Thyroid gland (tissue), 4 donors: ENCODE measurements at places on chromosomes 2 and 18. TPM values are rescaled to one million over a fixed set of nuclear protein-coding genes. Genes with fewer than 3 reads are reported as not detected.

The RIF1 gene
- 41.9 TPM for total RNA-seq

- H3K4me1 ChIP-seq = peaks cover 21% of the 10 kb centered on the region
- peak overlapping the region; percentile 100 for H3K4me3 ChIP-seq
Observed at GRCh38 chr18:11851806-11852337, 659 bp downstream of the CHMP1B start.

GRCh38 chr18:12768625-12769024, 65.8 kb downstream of the PSMG2 start:
- DNase-seq = no peak
- H3K36me3 ChIP-seq = no peaks in the 10 kb centered on the region
- H3K27me3 ChIP-seq = no peaks in the 10 kb centered on the region
- H3K4me1 ChIP-seq = no peaks in the 10 kb centered on the region

DNA sequence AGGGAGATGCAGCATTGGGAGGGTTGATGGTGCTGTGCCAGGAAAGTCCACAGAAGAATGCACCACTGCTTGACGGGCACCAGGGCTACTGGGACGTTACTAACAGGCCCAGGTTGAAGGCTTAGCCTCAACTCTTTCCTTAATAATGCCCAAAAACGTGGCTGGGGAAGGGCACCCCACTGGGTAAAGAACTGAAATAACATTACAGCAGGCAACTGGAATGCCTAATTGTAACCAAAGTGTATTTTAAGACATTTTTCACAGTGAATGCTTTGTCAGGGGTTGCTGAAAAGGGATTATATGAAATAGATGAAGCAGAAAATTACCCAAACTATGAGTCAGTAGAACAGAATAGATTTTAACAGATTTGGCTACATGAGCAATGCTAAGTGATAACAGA, 191.3 kb downstream of the CMPK2 start:
- H3K27me3 ChIP-seq = no peaks in the 10 kb centered on the region
- DNase-seq = no peak
- H3K36me3 ChIP-seq = no peaks in the 10 kb centered on the region
- no peak overlapping the region for H3K27ac ChIP-seq

GRCh38 chr2:173997269-173997668, 32.1 kb upstream of the SP3 start:
- H3K4me1 ChIP-seq = peaks cover 26% of the 10 kb centered on the region
- no peaks in the 10 kb centered on the region for H3K36me3 ChIP-seq
- H3K4me3 ChIP-seq = no peak overlapping the region
- DNase-seq = peak; percentile 93

- no peaks in the 10 kb centered on the region for H3K36me3 ChIP-seq
- peaks cover 5% of the 10 kb centered on the region for H3K4me1 ChIP-seq
- H3K27ac ChIP-seq = no peak overlapping the region
- H3K4me3 ChIP-seq = no peak overlapping the region
- H3K27me3 ChIP-seq = no peaks in the 10 kb centered on the region
Observed at GRCh38 chr2:232871835-232872736, 2.0 kb downstream of the SNORC start.

GRCh38 chr2:233064530-233065199, 4.5 kb downstream of the INPP5D start:
- no peaks in the 10 kb centered on the region for H3K36me3 ChIP-seq
- H3K27me3 ChIP-seq = no peaks in the 10 kb centered on the region
- no peaks in the 10 kb centered on the region for H3K4me1 ChIP-seq
- DNase-seq = no peak
- H3K4me3 ChIP-seq = no peak overlapping the region

The SLC23A3 gene
- 3.9 TPM for total RNA-seq

DNA sequence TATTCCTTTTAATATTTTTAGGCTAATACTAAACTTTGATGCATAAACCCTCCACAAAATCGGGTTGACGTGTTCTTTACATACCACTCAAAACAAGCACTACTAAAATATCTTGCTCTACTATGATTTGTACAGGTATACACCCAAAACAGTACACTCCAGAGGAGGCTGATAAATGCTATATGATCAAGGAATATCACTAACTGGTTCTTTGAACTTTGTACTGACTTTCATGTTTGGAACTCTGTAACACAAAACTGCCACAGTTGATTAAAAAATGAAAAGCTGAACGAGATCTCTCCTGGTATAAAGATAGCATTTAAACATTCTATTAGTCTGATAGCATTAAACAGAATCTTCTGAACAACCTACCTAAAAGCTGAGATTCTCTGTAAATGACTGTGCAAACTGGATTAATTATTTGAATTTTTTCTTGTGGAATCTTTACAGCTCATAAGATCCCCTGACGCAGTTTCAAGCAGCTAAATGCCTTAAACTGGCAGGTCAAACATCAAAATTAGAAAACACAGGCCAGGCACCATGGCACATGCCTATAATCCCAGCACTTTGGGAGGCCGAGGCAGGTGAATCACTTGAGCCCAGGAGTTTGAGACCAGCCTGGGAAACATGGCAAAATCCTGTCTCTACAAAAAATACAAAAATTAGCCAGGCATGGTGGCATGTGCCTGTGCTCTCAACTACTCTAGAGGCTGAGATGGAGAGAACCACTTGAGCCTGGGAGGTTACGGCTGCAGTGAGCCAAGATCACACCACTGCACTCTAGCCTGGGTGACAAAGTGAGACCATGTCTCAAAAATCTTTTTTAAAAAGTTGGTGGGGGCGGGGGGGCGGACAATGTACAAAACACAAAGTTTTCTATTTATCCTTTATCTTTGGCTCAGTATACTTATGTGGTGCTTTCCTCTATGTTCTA, 150.6 kb downstream of the EXOC6B start:
- peak; percentile 76 for DNase-seq
- H3K36me3 ChIP-seq = no peaks in the 10 kb centered on the region
- H3K4me3 ChIP-seq = no peak overlapping the region
- peak overlapping the region; percentile 68 for H3K27ac ChIP-seq
- peaks cover 26% of the 10 kb centered on the region for H3K4me1 ChIP-seq
- no peaks in the 10 kb centered on the region for H3K27me3 ChIP-seq

The MOGAT1 gene
- not detected for total RNA-seq

DNA sequence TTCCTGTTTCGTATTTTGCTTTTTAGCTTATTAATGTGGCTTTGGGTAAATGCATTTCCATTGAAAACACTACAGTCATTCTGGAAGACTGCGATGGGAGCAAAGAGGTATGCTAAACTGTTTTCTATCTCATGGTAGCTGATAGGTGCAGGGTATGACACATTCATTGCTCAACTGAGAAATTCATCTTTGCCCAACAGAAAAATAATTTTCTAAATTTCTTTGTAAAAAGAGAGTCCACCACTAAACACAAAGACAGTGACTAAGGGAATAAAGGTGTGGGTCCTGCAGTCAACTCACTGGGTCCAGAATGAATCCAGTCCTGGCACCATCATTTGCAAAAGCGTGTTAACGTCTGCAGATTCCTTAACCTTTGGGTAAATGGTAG, 19.9 kb downstream of the ERMN start:
- H3K27me3 ChIP-seq = no peaks in the 10 kb centered on the region
- no peaks in the 10 kb centered on the region for H3K36me3 ChIP-seq
- no peak for DNase-seq

- no peak overlapping the region for H3K4me3 ChIP-seq
- H3K27me3 ChIP-seq = no peaks in the 10 kb centered on the region
- DNase-seq = no peak
- H3K36me3 ChIP-seq = no peaks in the 10 kb centered on the region
- H3K27ac ChIP-seq = no peak overlapping the region
Observed at GRCh38 chr2:95061119-95061512, 35.6 kb downstream of the MAL start.

DNA sequence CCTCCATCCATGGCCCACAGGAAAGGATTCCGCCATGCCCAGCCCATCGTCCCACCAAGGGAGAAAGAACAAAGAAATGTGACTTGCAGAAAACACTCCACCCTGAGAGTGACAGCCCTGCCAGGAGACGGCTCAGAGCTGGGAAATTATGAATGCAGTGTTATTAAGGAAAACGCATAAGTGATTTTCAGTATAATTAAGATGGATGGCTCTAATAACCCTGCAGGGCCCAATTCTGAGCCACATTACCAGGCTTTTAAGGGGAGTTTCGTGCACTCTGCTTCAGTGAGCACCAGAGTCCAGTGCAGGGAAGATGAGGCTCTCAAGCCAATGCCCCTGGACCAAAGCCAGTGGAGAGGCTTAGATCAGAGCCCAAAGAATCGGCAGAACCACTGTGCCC, 10.6 kb upstream of the TEX51 start:
- H3K27ac ChIP-seq = no peak overlapping the region
- no peaks in the 10 kb centered on the region for H3K4me1 ChIP-seq
- H3K27me3 ChIP-seq = no peaks in the 10 kb centered on the region
- H3K36me3 ChIP-seq = no peaks in the 10 kb centered on the region
- no peak overlapping the region for H3K4me3 ChIP-seq

The APLF gene
- 10.2 TPM for total RNA-seq

DNA sequence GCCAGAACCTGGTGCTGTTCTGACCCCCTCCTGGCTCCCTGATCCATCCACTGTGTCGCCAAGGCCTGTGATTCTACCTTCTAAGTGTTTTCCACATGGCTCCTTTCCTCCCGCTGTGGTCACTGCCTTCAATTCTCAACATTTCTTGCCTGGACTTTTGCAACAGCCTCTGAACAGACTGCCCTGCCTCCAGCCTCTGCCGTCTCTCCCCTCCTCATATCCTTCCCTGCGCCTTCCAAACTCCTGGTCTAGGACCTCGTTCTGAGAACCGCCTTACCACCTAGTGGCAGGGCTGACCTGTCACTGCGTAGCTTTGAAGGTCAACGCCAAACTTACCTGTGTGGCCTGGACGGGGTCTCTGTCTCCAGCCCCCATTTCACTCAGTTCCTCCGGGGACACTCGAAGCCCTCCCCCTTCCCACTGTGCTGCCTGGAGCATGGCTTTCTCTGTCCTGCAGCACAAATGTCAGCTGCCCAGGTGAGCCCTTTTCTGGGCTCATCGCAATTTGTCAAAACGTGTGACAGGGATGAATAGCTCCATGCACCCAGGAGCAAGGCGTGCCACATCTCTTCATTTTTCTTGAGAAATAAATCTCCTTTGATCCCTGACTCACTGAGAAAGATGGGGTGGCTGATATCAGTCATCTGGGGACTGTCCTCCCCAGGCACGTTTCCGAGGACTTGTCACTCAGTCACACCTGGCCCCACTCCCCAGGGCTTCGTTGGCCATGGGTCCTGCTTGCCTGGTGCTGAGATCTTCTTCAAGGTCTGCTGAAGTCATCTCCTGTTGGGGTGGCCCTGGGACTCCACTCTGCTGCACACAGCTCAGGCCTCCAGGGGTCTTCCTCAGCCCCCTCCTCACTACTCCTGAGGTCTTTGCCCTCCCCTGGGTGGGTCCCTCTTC, 46.7 kb downstream of the LDLRAD4 start:
- no peaks in the 10 kb centered on the region for H3K27me3 ChIP-seq
- no peaks in the 10 kb centered on the region for H3K36me3 ChIP-seq
- no peak overlapping the region for H3K27ac ChIP-seq
- peaks cover 44% of the 10 kb centered on the region for H3K4me1 ChIP-seq
- no peak for DNase-seq
- no peak overlapping the region for H3K4me3 ChIP-seq

The ASAP2 gene
- total RNA-seq = 49.9 TPM

DNA sequence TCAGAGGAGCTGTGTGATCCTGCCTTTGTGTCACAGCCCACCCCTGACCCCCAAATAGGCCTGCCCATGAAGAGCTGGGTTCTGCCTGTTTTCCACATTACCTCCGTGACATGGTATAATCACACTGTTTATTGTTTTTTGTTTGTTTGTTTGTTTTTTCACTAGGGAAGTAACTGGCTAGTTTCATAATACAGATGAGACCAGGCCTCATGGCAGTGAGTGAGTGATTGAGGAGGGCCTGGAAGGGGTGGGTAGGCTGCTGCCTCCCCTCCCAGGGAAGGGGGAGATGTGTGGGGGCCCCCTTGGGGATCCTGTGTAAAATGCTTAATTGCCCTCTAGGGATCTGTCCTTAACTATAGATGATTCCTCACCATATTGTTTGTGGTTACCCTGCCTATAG, 190.5 kb downstream of the LDLRAD4 start:
- no peaks in the 10 kb centered on the region for H3K4me1 ChIP-seq
- H3K36me3 ChIP-seq = no peaks in the 10 kb centered on the region
- H3K27ac ChIP-seq = no peak overlapping the region
- H3K27me3 ChIP-seq = no peaks in the 10 kb centered on the region
- no peak overlapping the region for H3K4me3 ChIP-seq

The IL1F10 gene
- total RNA-seq = not detected

GRCh38 chr2:38201784-38202183, 125.8 kb upstream of the CYP1B1 start:
- no peaks in the 10 kb centered on the region for H3K27me3 ChIP-seq
- no peaks in the 10 kb centered on the region for H3K36me3 ChIP-seq
- no peak overlapping the region for H3K27ac ChIP-seq
- no peak for DNase-seq
- no peak overlapping the region for H3K4me3 ChIP-seq
